ENCODE measurements at places on chromosomes 3 and 15.

DNA sequence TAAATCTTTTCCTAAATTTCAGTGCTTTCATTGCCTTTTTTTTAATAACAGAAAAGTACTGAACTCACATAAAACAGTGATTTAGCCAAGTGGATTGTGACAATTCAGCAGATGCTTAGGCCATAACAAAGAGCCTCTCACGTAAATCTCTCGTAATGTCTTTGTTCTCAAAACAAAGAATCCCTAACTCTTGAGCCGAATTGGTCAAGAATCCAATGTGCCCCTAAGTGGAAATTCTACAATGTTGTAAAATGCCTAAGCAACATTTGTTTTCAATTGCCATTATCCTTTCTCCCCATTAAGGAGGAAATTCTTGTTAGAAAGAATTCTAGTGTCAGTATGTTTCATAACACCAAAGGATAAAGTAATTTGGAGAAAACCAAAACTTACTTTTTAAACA, 235.7 kb upstream of the THBS1 start:
- no peak for DNase-seq

DNA sequence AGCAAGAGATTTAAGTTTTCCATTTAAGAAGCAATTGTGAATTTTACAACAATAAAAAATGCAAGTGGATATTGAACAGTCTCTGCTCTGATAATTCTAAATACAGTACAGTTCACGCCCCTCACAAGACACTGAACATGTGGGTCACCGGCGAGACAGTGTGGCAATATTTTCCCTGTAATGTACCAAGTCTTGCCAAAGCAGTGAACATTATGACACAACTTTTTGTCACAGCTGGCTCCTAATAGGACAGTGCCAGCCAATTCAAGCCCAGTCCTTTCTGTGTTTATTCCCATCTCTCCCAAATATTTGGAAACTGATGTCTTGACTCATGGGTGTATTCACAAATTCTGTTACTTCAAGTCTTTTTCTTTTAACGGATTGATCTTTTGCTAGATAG, 62.3 kb downstream of the PPARG start:
- DNase-seq: no peak

GRCh38 chr15:91263632-91264531, 163.8 kb downstream of the SV2B start:
- DNase-seq: peak; percentile 75

GRCh38 chr15:29451201-29451781, 181.7 kb upstream of the NSMCE3 start:
- peak; percentile 23 for DNase-seq

- DNase-seq: no peak
Observed at GRCh38 chr3:13883681-13884080, 3.8 kb upstream of the WNT7A start.

- peak; percentile 84 for DNase-seq
Observed at GRCh38 chr3:98778852-98779413, 15.8 kb downstream of the ST3GAL6 start.

DNA sequence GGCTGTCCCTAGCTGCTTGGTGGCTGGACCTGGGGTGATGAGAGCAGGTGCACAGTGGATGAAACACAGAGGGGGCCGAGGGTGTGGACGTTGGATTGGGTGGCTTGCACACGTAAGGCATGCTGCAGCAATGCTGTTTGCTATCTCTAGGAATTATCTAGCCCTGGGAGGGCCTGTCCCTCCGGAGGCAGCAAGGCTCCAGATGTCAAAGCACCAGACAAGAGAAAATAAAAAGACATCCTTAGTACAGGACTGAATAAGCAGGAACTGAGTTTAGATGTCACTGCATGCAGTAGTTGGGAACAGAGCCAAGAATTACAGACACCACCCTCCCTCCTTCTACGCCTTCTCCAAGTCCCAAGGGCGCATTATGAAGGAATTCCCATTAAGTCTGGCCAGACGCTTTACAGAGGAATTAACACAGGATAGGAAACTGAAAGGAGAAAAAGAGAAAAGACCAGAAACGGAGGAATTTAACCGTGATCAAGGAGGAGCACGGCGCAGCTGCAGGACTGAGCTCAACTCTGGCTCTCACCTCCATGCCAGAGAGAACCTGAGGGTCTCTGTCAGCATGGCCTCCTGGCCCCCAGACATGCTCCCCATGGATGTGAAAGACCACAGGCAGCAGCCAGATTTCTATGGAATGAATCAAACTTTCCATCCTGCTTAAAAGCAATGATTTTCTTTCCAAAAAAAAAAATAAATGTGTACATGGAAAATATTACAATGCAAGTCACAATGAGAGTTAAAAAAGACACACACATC, 13.8 kb downstream of the ATP10A start:
- peak; percentile 81 for DNase-seq

GRCh38 chr3:40502034-40502433, 3.8 kb upstream of the ZNF620 start:
- no peak for DNase-seq

- peak; percentile 38 for DNase-seq
Observed at GRCh38 chr15:85316244-85316934, 64.0 kb upstream of the AKAP13 start.

GRCh38 chr3:20406611-20407011, 220.6 kb upstream of the SGO1 start:
- DNase-seq: peak; percentile 53

- DNase-seq: peak; percentile 74
Observed at GRCh38 chr15:75842722-75843677, at the start of gene UBE2Q2. Gene UBE2Q2, plus strand, starts transcription at chr15:75843447. Its CDS starts 220 bp downstream, at chr15:75843667.

DNA sequence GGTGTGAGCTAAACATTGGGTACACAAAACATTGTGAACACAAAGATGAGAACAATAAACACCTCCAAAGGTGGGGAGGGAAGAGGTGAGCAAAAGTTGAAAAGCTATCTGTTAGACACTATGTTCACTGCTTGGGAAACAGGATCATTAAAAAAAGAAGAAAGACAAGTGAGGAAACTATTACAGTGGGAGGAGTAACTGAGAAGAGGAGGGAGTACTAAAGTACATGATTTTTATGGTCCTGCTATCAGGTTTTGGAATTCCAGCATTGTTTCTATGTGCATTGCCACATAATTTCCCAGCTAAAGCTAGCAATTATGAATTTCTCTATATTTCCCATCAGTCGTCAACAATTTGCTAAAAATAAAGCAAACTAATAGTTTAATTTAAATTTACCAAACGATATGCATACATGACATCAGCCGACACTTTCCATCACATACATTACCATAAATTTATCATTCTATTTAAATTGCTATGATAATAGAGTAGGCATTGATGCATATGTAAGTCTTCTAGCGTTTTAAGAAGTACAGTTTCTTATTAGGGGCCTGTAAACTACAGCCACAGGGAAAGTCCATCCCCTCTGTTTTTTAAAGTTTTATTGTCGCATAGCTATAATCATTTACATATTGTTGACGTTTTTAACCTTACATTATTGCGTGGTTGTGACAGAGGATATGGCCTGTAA, 221.8 kb downstream of the CHL1 start:
- no peak for DNase-seq

GRCh38 chr3:151316267-151316991, at the start of gene GPR87:
Gene GPR87, minus strand, starts transcription at chr3:151316820. Its CDS starts 16,720 bp downstream, at chr3:151300100.
- DNase-seq: peak; percentile 96

GRCh38 chr3:114494498-114494897, 200.7 kb downstream of the TIGIT start:
- DNase-seq: no peak

DNA sequence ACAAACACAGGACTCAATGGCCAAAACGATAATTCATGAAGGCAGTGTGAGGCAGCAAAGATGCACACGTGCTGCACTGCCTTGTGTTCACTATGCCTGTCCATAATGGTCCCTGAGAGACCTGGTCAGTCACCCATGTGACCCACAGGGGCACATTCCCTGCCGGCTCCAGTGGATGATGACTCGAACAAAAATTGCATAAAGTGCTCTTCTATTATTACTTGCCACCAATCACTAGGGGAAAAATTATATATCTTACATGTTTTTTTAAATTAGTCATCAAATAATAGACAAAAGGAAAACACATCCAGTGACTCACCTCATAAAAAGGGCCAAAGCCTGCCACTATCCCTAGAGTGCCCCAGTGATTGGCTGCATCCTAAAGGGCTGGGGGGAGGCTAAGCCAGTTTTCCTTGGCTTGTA, 47.5 kb downstream of the UBP1 start:
- peak; percentile 92 for DNase-seq

Measured in kidney tubule cell (primary cell).